ENCODE measurements at places on chromosomes 3 and 15.
A peak's percentile ranks its signal among the peaks of the same experiment; 100 is the strongest.

- DNase-seq = no peak
Observed at GRCh38 chr15:69415381-69415780, 1.2 kb downstream of the KIF23 start.

- DNase-seq = no peak
Observed at GRCh38 chr3:94184781-94185180, 121.9 kb downstream of the NSUN3 start.

GRCh38 chr3:50581459-50581842, 12.1 kb downstream of the HEMK1 start:
- no peak for DNase-seq

DNA sequence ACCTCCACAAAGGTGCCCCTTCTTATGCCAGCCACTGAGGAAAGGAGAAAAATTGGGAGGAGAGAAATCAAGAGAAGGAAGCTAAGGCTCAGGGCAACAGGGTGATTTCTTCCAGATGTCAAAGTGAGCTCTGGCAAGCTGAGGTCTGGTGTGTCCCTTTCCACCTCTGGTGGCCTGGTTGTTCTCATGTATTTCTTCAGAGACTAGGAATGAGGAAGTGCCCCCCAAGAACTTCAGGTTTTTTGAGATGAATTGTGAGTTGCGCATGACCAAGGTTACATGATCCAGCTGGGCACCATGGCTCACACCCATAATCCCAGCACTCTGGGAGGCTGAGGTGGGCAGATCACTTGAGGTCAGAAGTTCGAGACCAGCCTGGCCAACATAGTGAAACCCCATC, 5.6 kb downstream of the RAB6B start:
- DNase-seq = no peak

DNA sequence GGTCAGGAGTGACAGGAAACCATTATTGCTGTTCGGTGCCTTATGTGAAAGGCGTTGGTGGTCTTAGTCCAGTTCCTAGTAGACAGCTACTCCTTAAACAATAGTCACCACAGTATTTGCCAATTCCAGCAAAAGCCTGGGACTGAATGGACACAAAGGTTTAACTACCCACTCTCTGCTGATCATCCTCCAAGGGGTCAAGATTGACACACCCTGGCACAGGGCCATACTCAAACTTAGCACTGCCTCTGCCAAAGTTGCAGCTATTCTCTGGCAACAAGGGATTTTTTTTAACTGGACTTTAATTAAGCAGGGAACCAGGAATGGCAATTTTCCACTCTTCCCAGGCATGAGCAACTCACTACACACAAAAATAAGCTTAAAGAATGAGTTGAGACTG, 193.9 kb downstream of the NLGN1 start:
- no peak for DNase-seq

DNA sequence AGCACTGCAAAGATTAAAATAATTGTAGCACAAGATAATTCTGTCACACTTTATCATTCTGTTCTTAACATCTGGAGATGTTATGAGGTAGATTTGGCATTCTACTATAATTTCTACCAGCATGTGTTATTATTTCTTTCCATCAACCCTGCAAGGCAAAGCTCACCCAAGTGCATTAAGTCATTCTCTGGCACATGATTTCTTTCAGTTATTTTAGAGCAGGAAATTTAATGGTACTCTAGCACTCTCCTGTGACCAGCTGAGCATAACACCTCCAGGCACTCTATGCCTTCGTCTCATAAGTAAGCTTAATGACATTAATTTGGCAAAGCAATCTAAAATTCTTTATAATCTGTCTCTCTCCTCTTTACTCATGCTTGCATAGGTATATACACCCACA, 300.2 kb upstream of the GPR149 start:
- no peak for DNase-seq

DNA sequence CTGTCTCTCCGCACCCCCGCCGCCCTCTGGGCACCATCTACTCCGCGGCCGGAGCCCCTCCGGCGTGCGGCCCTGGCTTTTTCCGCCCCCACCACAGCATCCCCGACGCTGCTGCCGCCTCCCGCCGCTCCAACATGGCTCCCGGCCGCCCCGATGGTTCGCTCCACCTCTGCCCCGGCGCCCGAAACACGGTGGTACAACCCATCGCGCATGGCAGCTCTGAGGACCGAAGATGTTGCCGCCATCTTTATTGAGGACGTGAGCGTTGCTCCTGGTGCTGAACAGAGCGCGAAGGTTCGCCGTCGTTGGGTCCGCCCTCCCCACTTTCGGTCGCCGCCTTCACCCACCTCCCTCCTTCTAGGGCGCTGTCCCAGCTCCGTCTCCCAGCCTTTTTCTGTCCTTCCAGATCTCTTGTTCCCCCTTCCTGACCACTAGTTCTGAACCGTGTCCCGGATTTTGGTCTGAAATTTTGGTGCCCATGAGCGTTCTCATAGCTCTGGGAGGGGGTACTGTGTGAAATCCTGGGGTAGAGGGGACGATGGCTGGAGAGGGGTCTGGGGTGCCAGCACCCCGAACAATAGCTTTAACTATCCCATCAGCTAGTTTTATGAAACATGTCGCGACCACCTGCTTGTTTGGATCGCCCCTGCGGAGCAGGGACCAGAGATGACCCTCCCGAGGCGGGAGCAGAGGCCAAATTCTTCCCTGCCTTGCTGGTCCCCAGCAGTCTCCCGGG, at the start of gene CELSR3:
Gene CELSR3 (minus strand): TSS at position 134 of the 736 bp plus-strand sequence. CDS start 252 bp downstream, outside the sequence.
- DNase-seq = peak; percentile 89

DNA sequence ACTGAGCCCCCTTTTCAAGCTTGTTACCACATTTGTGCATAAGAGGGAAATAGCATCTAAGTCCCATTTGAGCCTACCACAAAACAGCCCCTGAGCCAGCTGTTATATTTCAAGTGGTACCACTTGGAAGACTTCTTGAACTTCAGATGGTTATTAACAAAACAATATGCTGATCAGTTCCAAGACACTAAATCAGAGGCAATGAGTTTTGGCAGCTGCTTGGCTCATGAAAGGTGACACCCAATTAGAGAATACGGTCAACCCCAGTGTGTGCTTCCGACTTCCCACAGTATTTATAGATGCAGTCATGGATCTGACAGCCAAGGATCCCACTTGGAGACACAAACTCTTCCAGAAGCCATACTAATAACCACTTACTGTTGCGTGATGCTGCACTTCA, 469.6 kb upstream of the PPP2R3A start:
- no peak for DNase-seq

DNA sequence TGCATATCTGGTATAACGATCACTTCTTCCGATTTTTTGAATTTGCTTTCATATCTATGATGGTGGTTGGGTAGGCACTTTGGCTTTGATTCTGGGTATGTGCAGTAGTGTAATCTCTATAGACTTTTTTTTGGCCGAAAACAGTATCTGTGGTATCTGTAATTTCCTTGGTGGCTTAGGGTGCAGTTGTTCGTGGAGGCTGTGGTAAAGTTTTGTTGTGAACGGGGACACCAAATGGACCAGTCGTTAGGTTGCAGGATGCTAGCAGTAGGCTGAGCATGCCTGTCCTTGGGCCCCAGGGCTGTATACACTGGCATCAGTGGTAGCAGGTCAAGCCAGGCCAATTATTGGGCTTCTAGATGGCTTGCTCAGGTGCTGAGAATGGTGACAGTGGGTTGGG, 55.2 kb downstream of the CCDC66 start:
- no peak for DNase-seq

GRCh38 chr3:45182915-45183871, 37.0 kb upstream of the CDCP1 start:
- DNase-seq = peak; percentile 72

GRCh38 chr3:109071350-109072142, 46.4 kb downstream of the MORC1 start:
- no peak for DNase-seq

DNA sequence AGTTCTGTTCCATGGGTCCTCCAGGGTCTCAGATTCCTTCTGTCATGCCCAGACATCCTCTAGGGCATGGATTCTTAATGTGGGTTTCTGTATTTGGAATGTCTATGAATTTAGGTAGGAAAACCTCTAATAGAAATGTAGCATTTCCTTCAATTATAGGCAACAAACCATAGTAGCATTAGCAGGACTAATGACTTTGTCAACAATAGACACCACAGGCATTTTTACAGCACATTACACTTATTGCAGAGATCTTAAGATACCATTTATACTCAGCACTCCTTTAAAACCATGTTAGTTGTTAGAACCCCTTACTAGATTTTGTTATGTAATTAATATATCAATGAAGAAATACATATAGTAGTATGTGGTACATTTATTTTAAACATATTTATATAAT, 77.8 kb upstream of the TBC1D5 start:
- DNase-seq = no peak

DNA sequence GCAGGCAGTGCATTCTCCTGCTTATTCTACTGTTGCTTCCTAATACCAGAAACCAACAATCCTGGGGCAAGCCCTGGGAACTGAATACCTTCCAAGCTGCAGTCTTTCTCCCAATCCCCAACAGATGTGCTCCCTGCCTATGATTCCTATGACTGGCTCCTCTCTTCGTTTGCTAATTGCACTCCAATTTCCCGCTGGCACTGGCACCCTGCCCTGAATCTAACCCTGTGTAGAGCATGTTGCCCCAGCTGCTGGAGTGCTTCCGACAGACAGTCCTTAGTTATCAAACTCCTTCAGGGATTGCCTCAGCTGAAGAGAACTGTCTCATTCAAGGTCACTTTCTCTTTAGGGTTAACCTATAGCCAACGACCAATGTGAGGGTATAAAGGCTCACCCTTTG, 214.1 kb downstream of the NECTIN3 start:
- no peak for DNase-seq

- no peak for DNase-seq
Observed at GRCh38 chr15:50064673-50065072, 54.4 kb downstream of the ATP8B4 start.

GRCh38 chr3:144843099-144843498, 871.5 kb downstream of the DIPK2A start:
- no peak for DNase-seq

DNA sequence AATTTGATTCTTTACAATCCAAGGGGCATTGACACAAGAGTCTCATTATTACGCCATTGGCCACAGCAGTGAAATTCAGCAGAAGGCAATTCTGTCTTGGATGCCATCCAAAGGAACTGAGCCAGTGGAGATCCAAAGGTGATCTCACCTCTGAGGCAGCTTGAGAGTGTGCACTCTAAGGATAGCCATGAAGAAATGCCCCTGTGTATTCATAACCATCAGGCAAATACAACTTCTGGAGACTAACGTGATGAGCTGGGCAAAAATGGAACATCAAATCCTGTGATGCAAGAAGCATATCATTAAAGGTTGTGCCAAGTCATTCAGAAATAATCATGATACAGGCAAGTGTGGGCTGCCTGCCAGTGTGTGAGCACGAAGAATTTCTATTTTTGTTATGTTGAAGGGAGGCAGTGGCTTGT, 41.4 kb downstream of the ROBO2 start:
- peak; percentile 22 for DNase-seq

DNA sequence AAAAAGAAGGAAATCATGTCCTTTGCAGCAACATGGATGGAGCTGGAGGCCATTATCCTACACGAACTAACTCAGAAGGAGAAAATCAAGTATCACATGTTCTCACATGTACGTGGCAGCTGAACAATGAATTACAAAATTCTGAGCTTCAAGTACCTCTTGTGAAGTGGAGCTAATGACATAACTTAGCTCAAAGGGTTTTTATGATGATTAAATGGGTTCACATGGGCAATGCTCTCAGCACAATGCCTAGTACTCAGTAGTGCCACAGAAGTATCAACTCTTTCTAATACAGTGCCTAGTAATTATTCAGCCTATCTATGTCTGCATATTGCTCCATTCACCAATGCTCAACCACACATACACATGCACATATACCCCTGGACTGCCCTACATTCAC, 407.5 kb upstream of the WNT5A start:
- no peak for DNase-seq

DNA sequence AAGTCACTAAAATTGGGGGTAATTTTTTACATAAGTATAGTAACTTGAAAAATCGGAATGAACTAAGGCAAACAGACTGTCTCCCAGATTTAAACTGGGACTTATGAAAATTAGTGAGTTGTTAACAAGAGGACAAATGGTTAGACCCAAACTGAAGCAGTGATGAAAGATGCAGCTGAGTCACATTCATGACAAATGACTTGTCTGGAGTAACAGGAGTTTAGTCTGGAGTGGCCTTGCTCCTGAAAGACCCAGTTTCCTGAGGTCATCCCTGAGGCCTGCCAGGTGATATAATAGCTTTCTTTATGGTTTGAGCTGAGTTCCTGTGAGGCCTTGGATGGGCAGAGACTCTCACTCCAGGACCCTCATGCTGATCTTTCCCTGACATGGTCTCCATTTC, 9.6 kb upstream of the CTDSPL start:
- DNase-seq = no peak

DNA sequence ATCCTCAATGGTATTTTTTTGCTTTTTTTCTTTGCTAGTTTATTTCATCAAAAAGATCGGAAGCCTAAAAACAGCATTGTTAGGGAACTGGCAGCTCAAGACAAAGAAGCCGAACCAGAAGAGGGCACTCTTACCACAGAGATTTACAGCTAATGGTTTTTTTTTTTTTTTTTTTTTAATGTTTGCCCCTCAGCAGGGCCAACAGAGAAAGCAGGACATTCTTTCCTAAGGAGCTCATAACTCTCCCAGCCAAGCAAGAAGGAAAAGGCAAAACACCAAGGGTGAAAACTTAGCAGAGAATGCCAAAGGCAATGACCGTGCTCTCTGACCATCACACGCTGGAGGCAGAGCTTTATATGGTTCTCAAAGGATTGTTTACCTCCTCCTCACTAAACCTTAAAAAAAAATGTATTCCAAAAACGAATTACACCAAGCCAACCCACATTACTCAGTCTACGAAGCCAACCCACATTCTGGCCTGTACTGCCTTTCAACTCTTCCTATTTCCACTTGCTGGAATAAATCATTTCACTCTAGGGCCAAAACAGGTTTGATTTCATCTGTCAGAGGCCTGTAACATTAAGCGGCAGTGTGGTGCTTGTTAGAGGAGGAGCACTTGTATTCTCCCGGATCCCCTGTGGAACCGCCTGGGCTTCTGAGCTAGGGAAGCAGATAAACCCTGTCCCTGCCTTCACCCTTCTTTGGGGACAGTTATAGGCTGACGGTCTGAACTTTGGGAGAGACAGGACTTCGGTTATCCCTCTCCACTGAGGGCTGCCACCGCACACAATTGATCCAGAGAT, 35.6 kb upstream of the GYG1 start:
- DNase-seq = peak; percentile 79

GRCh38 chr3:175612487-175613196, 753.5 kb downstream of the NAALADL2 start:
- DNase-seq = no peak

DNA sequence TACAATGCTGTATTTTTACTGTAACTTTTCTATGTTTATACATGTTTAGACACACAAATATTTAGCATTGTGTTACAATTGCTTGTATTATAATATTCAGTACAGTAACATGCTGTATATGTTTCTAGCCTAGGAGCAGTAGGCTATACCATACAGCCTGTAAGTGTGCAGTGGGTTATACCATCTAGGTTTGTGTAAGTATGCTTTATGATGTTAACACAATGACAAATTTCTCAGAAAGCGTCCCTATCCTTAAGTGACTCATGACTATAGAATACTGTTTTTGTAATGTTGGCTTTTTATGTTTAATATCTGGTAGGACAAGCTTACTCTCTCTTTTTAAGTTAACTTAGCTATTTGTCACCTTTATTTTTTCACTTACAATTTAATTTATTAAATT, 127.5 kb upstream of the THRB start:
- DNase-seq = no peak
